Stimulated activated CD8-positive, alpha-beta memory T cell treated with anti-CD3 and anti-CD28 coated beads, Interleukin-7, amount 100 ng/mL, for 1 hour (primary cell): ENCODE measurements at places on chromosomes 1 and 21.

DNA sequence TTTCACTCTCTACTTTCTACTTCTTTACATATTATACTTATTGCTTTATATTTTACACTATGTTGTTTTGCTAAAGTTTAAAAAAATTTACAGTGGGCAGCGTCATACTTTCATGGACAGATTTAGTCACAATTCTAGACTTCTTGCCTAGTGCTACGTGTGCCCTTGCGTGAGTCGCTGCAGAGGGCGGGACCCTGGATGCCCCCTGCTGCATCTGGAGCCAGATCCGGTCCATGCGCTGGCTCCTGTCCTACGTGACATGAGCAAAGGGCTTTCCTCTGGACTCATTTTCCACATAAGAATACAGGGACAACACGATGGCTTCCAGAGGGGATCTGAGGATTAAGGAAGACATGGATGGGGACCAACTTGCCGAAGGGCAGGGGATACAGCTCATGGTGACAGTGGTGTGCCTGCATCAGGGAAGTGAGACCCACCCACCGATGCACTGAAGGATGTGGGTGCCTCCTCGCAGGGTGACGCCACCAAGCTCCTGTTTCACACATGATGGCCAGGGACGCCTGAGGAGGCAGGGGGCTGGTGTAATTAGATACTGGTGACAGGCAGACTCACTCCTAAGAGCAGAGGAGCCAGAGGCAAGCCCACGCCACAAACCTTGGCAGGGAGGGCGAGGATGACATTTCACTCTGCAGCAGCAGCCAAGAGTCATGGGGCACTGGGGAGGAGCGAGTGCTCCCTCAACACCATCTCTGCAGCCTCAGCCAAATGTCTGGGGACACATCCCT is 86.6 kb downstream of the DMRTB1 start:
- DNase-seq: no peak

- DNase-seq: no peak
Measured at GRCh38 chr1:25657121-25657882, 40.7 kb downstream of the MAN1C1 start.

DNA sequence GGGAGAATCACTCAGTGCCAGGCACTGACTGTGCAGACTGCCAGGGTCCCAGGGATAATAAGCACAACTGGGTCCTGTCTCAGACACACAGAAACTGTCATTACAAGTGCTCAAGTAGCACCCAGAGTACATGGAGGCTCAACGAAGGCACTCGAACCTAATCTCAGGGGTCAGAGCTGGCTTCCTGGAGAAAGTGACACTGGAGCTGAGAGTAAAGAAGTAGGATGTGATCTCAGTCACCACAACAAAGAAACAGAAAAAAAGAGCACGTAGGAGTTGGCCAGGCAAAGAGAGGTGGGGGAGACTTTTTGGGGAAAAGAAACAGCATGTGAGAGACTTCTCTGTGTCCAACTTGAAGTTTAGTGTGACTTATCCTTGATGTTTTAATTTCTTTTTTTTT is 1.3 kb downstream of the CATSPER4 start:
- no peak for DNase-seq

DNA sequence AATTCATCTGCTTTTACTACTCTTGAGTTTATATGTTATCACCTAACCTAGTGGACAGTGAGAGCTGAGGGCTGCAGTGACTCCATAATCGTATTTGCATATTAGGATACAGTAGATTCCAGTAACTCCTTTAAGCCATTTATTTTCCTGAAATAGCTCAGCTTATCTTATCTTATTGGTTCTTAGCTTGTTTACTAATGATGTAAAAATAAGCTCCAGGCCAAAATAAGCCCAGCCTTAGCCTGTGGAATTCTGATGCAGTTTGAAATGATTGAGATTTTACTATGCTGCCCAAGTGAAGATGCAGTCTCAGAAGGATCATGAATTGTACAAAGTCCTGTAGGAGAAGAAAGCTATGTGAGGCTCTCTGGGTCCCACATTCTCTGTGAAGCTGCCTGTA is 18.1 kb downstream of the ATP1A1 start:
- no peak for DNase-seq

DNA sequence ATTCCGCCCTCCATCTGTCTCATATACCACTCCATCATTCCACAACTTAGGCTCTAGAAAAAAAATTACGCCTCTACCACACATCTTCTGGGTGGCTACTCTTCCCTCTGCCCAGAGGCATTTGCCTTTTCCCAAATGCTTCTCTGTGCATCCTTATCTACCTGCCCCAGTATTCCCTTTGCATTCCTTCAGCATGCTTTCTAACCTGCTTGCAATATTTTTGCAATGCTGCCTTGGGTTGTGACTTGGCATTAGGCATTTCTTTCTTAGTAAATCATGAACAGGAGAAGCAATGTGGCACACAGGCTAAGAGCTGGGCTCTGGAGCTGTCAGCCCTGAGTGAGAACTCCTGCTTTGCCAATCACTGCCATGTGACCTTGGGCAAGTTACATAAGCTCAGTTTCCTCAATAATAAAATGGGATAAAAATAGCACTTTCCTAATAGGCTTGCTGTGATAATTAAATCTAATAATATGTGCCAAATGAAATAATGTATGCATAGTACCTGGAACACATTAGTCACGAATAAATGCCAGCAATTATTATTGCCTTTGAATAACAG is 276.0 kb downstream of the ASTN1 start:
- DNase-seq: no peak

DNA sequence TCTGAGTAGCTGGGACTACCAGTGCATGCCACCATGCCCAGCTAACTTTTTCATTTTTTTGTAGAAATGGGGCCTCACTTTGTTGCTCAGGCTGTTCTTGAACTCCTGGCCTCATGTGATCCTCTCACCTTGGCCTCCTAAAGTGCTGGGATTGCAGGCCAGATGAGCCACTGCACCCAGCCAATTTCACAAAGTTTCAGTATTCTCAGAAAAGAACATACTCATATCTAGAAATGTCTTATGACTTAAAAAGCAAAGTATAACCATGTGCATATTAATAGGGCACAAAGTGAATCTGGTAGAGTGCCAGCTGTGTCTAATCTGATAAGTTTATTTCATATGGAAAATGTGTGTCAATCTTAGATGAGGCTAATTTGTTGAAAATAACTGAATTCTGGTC is 87.5 kb upstream of the CACYBP start:
- DNase-seq: no peak

- DNase-seq: peak; percentile 3
Measured at GRCh38 chr21:31283025-31283424, 61.0 kb downstream of the TIAM1 start.

GRCh38 chr1:192442736-192443135 is 125.9 kb downstream of the RGS21 start:
- no peak for DNase-seq

- no peak for DNase-seq
Measured at GRCh38 chr1:61215676-61216289, 133.4 kb downstream of the NFIA start.

DNA sequence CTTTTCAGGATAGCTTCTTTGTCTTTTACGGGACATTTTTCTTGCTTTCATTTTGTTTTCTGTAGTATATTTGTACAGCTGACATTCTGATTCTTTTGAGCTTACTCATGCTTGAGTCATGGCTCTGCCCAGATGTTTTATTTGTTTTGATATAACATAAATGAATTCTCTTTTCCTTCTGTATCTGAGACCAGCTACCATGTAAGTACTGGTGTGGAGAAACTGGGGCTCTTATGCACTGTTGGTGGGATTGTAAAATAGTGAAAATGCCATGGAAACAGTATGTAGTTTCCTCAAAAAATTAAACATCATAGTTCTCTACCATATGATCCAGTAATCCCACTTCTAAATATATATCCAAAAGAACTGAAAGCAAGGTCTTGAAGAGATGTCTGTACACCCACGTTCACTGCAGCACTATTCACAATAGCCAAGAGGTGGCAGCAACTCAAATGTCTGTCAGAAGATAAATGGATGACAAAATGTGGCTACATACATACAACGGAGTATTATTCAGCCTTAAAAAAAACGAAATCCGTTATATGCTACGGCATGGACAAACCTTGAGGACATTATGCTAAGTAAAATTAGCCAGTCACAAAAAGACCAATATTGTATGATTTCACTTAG is 61.4 kb downstream of the EIF2B3 start:
- no peak for DNase-seq

DNA sequence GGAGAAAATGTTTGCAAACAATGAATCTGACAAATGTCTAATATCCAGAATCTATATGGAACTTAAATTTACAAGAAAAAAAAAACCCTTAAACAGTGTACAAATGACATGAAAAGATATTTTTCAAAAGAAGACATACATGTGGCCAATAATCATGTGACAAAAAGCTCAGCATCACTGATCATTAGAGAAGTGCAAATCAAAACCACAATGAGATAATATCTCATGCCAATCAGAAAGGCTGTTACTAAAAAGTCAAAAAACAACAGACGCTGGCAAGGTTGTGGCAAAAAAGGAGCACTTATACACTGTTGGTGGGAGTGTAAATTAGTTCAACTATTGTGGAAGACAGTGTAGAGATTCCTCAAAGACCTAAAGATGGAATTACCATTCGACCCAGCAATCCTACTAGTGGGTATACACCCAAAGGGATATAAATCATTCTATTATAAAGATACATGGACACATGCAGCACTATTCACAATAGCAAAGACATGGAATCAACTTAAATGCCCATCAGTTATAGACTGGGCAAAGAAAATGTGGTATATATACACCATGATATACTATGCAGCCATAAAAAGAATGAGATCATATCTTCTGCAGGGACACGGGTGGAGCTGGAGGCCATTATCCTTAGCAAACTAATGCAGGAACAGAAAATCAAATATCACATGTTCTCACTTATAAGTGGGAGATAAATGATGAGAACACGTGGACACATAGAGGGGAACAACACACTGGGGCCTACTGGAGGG is 123.2 kb downstream of the PTPRC start:
- DNase-seq: no peak

DNA sequence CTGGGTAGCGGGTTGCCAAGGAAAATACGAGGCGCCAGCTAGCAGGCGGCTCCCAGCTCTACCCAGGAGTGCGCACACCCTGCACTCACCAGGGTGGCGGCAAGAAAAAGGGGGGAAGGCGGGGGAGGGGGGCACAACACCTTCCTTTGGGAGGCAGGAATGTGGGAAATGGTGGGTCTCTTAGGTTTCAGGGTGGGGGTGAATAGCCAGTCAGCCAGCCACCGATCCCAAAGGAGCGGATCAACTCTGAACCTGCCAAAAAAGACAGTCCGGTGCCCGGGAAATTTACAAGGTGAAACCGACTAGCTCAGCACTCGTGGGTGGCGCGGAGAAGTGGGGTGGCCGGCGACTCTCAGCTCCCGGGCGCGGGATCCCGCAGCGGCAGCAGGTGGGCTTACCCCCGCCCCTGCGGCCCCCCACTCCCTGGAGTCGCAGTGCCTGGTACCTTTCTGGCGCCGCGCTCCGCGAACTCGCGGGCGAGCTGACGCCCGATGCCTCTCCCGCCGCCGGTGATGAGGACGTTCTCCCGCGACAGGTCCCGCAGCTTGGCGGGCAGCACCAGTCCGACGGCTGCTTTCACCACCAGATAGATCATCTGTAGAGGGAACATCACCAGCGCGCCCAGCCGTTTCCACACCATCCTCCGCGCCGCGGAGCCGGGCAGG is 1.2 kb downstream of the DHRS3 start:
- no peak for DNase-seq

DNA sequence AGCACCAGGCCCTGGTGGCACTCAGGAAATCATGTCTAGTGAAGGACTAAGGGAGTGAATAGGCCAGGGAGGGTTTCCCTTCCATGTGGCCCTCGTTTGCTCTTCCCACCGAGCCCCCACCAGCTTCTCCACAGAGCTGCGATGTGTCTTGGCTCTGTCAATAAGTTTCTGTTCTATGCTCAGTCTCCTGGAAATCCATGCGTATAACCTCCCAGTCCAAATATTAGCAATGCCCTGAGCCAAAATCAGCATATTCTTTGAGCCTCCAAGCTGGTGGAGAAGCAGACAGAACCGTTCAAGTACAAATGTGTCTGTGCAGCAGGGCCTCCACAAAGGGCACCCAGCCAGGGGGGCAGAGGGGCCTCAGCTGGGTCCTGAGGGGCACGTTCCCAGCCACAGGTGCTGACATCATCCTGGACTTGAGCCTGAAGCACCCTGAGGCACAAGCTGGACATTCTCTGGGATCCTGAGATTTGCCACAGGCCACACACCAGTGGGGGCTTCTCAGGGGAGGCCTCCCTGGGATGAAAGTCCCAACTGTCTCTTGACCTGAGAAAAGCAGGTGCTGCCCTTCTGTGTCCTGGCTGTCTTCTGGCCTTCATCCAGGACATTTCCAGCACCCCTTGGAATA is 350.5 kb upstream of the VAMP3 start:
- no peak for DNase-seq

DNA sequence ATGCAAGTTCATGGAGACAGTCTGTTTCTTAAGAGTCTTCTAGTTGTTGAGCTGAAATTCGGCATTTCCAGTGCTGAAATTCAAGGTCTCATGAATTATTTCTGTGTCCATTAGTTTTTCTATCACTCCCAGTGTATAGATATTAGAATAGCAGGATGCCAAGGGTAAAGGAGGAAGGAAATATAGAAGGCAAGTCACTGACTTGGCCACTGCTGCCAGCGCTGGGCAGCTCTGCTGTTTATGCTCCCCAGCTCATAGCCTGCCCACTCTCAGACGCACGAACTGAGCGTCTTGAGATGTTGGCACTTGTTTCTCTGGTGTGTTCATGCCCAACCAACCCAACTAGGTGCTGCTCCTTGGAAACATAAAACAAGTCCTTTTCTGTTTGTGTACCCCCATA is 110.1 kb downstream of the SLC45A1 start:
- no peak for DNase-seq

GRCh38 chr1:156080241-156080862 is 1.9 kb downstream of the MEX3A start:
- DNase-seq: no peak

DNA sequence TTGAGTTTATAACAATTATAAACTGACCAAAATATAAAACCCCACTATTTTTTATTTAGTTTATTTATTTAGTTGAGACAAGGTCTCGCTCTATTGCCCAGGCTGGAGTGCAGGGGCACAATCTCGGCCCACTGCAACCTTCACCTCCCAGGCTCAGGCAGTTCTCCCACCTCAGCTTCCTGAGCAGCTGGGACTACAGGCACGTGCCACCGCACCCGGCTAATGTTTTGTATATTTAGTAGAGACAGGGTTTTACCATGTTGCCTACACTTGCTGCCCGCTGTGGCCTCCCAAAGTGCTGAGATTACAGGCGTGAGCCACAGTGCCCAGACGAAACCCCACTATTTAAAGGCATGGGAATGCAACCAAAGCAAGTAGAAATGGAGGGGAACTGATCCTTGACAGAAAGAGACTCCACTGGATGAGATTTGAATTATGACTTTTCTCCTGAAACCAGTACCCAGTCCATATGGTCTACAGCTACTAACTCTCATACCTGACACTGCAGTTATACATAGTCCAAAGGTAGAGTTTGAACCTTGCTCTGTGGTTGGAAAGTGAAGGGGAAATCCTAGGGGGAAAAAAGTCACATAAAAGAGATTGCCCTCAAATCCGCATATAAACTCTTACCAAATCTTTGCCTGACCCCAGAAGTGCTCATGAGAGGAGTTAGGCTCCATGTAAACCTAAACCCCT is 11.3 kb downstream of the LRRC8C start:
- no peak for DNase-seq

- DNase-seq: no peak
Measured at GRCh38 chr1:30684881-30685795, 38.2 kb downstream of the MATN1 start.

GRCh38 chr1:230143534-230143933 is 76.5 kb downstream of the GALNT2 start:
- DNase-seq: no peak

- no peak for DNase-seq
Measured at GRCh38 chr21:39662411-39662953, 49.7 kb downstream of the B3GALT5 start.
